LoVo (cell line): ENCODE measurements at places on chromosomes 5 and 9.

DNA sequence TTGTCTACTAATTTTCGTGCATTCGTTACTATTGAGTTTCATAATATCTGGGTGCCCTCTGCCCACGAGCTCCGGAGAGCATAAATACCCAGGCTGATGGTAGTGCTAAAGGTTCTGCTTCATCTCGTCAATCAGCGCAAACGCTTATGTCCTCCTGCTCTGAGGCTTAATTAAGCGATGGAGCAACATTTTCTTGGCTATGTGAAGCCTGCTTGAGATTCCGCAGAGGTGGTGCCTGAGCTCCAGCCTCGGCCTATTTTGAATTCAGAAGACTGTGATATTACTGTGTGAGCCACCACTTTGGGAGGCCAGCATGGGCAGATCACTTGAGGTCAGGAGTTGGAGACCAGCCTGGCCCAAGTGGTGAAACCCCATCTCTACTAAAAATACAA, 44.8 kb downstream of the ANXA2R start:
- no peak for DNase-seq

- no peak for DNase-seq
Observed at GRCh38 chr9:131589124-131589711, 43.9 kb downstream of the PRRT1B start.

DNA sequence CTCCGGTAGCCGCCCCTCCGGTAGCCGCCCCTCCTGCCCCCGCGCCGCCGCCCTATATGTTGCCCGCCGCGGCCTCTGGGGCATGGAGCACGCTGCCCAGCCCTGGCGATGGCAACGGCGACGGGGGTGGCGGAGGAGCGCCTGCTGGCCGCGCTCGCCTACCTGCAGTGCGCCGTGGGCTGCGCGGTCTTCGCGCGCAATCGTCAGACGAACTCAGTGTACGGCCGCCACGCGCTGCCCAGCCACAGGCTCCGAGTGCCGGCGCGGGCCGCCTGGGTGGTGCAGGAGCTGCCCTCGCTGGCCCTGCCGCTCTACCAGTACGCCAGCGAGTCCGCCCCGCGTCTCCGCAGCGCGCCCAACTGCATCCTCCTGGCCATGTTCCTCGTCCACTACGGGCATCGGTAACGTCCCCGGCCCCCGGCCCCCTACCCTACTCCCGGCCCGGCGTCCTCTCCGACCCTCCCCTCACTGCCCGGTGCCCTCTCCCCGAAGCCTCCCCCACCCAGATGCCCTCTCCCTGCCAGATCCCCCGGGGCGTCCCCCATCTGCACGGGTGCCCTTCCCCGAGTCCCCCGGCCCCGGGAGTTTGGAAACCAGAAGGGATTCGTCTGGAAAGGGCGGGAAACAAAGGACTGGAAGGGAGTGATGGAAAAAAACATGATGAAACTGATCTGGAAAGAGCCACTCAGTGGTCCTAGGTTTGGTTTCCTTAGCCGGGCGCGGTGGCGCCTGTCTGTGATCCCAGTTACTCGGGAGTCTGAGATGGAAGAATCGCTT, 417 bp downstream of the SRD5A1 start:
- no peak for DNase-seq

DNA sequence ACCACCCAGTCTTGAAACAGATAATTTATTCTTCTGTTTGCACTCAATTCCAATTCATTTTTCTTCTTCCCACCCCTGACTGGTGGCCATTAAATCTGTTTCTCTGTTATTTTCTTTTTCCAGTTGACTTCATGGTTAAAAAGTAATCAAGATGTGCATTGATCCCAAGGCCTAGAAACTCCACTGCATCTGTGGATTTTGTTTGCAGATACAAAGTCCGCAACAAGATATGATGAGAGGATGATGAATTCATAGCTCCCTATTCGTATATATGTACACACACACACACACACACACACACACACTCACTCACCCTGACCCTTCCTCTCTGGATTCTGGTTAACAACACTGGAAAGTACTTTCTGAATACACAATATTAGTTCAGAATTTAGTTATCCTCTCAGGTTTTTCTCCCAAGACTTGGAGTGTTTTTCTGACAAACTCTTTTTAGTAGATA, 52.4 kb downstream of the CD180 start:
- no peak for DNase-seq

DNA sequence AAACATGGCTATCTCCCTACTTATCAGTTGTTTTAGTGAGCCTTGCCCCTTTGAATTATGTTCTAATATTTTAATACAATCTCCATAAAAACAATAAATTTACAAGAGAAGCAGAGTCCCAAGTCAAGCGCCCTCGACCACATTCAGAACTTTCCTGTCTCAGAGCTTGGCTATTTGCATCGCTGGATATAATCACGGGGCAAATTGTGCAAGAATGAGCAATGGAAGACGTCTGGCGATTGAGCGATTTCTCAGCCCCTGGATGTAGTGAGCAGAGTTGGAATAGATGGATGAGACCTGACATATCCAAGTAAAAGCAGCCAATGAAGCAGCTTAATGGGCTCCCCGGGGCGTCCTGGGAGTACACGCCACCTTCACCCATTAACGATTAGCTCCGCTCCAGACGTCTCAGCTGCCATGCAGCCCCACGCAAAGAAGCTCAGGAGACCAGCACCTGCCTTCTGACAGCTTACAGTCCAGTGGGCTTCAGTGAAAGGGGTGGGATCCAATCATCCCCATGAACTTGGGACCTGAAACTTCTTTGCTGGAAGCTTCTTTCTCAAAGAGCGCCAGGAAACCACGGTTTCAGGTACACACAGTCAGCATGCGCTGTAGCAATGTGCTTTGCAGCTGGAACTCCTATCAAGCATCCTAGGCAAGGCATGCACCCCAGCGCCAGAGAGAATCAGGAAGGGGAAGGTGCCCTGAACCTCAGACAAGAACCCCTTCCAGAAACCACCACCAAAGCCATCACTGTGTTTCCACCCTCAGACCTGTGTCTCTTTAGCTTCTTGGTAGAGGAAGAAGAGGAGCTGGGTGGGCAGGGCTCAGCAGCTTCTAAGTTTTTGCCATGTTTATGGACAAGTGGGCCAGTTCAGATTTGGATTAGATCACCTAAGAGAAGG, 92.0 kb upstream of the IRX4 start:
- DNase-seq: no peak

DNA sequence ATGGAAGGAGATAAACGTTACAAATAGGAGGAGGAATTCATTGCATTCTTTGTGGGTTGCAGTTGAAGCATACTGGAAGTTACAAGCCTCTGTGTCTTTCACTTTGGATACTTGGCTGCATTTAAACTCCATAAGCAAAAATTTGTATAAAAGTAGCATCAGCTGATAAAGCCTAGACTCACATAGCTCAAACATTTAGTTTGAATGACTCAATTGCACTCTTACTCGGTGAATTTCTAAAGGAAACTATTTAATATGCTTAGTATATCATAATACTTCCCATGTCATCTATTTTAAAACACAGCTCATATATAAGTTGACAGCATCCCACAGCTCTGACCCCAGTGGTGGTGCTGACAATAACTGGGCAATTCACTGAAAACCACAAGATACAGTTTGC, 596.6 kb upstream of the ZNF608 start:
- DNase-seq: no peak
